Skin of body (tissue), 3 donors: ENCODE measurements at places on chromosomes 7 and 10. TPM values are rescaled to one million over a fixed set of nuclear protein-coding genes. Genes with fewer than 3 reads are reported as not detected.
A peak's percentile ranks its signal among the peaks of the same experiment; 100 is the strongest.

The ZNF853 gene
- total RNA-seq = 5.1 TPM

The PCLO gene
- total RNA-seq = 3.8 TPM

The AGBL3 gene
- total RNA-seq = 2.0 TPM

The CCL24 gene
- 1.2 TPM for total RNA-seq

The EPHB4 gene
- 54.6 TPM for total RNA-seq

The GSAP gene
- total RNA-seq = 7.4 TPM

- no peak for DNase-seq
Measured at GRCh38 chr10:93218386-93218785, 144.7 kb downstream of the CYP26A1 start.

DNA sequence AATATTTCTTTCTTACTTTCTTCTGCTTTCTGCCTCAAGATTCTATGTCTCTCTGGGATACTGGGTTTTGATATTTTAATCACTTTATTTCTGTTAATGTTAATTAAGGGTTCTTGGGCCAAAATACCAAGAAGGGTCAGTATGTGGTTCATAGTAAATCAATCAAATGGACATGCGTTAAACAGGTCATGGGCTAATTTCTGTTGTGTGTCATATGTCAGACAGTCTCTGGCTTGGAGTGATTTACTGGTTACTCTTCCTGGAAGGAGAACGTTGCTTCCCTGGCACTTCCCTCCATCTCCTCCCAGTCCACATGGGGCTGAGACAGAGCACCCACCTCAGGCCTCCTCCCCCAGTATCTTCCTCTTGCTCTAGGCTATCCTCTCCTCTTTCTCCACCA lies 489.1 kb downstream of the SUGCT start:
- DNase-seq = no peak

- DNase-seq = peak; percentile 1
Measured at GRCh38 chr10:50653142-50653541, 29.4 kb upstream of the SGMS1 start.

DNA sequence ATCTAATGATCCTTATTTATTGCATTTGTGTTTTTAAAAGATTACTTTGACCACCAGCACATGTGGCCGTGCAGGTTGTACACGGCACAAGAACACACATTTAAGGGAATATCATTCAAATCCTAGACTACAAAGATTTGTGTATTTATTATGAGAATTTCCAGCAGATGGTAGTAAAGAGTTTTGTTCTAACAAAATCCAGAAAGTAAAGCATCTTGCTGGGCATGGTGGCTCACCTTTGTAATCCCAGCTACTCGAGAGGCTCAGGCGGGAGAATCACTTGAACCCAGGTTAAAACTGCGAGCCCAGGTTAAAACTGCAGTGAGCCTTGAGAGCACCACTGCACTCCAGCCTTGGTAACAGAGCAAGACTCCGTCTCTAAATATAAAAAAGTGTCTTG lies 31.5 kb downstream of the MACROH2A2 start:
- DNase-seq = no peak

GRCh38 chr10:130817046-130817624 lies 494.4 kb downstream of the TCERG1L start:
- DNase-seq = no peak

GRCh38 chr10:64771253-64772050 lies 1250.3 kb downstream of the REEP3 start:
- DNase-seq = no peak

DNA sequence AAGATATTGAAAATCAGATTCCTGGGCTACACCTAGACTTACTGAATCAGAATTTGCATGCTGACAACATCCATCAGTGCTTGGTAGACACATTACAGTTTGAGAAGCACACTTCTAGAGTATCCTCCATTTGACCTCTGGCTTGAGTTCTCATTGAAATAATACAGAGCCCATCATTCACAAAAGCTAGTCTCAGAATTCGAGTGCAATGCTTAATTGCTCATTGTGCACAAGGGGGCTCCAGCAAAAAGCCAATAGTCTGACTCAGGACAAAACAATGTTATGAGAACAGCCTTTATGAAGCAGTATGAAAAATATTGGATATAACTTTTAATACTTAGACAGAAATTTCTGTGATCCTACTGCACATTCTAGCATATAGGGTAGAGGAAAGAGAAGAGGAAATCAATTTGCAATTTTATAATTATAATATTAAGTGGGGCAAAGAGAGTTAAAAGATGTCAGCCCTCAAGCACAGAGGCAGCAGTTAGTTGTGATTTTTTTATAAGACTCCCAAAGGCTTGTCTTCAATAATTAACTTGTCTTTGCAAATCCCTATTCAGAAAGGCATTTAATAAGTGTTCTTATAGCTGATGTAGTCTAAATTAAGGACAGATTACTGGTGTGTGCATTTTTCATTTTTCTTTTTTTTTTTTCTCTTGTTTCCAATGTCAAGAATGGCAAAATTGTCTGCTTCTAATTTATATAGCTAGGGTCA lies 105.8 kb upstream of the ANK3 start:
- peak; percentile 12 for DNase-seq
